ENCODE measurements at places on chromosomes 3 and 15.

- no peak for DNase-seq
These were observed 82.8 kb downstream of the SMAD3 start for GRCh38 chr15:67148196-67148701.

DNA sequence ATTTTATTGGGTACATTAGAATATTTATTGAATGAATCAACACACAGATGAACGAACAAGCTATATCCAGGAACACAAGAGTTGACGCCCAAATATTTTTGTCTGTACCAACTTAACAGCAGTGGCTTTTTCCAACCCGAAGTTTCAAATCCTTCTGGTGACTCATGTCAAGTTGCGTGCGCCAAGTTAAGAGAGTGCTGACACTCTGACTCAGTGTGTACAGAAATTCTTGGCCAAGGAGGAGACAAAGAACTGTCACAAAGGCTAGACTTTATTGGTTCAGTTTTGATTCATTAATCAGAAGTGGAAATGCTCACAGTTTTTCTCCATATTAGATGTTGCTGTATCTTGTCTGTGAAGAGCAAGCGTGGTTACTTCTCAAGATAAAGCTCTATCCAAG is 59.6 kb upstream of the TSC22D2 start:
- DNase-seq, result no peak

GRCh38 chr3:123038751-123039150 is 11.2 kb upstream of the SEMA5B start:
- no peak for DNase-seq

GRCh38 chr3:39294446-39295183 is 14.8 kb upstream of the CX3CR1 start:
- DNase-seq, result no peak
